Activated CD8-positive, alpha-beta memory T cell treated with anti-CD3 and anti-CD28 coated beads, Interleukin-2, amount 50 U/mL, for 48 hours (primary cell): ENCODE measurements at places on chromosomes 12 and 14.
A peak's percentile ranks its signal among the peaks of the same experiment; 100 is the strongest.

DNA sequence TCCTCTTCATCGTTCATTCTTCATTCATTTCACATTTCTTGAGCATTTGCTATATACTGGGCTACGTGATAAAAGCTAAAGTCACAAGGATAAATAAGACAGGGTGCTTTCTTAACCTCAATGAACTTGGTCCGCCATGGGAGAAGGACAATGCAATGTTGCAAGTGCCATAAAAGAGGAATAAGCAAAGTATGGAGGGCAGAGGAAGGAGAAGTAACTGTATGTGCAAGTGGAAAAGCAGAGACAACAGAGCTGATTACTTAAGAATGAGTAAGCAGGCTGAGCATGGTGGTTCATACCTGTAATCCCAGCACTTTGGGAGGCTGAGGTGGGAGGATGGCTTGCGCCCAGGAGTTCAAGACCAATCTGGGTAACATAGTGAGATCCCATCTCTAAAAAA lies 14.4 kb downstream of the AREL1 start:
- DNase-seq = no peak

- no peak for DNase-seq
Observed at GRCh38 chr12:117853600-117853999, 115.2 kb downstream of the KSR2 start.

DNA sequence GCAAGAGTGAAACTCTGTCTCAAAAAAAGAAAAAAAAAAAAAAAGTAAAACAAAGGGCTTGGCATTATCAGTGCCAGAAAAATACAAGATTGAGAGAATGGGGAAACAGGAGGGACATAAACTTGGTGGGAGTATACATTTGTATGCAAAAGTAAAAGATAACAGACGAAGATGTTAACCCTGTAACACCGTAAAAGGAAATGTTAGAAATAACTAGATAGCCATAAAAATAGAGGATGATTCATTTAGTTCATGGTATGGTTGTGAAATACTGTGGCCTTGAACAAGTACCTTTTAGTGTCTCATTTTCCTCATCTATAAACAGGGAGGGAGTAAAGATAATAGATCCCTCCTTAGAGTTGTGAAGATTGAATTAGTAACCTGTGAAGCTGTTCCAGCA lies 33.3 kb downstream of the ATP2A2 start:
- no peak for DNase-seq

- no peak for DNase-seq
Observed at GRCh38 chr12:58633479-58633878, 286.8 kb downstream of the LRIG3 start.

GRCh38 chr12:105805730-105806399 lies 332.9 kb downstream of the NUAK1 start:
- no peak for DNase-seq

DNA sequence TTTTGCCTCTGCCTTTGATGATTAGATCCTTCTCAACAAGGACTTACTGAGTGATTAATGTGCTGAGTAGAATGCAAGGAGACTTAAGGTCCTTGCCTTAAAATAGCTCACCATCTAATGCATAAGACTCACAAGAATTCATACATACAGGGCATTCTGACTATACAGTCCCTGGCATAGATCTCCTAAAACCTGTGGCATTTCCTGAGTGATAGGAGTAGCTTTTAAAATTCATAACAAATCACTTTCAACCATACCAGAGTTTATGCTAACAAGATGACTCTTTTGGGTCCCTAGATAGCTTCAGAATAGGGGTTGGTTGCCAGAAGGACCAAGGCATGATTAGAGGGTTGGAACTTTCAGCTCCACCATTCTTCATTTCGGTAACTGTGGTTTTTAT lies 48.8 kb downstream of the STXBP6 start:
- no peak for DNase-seq

DNA sequence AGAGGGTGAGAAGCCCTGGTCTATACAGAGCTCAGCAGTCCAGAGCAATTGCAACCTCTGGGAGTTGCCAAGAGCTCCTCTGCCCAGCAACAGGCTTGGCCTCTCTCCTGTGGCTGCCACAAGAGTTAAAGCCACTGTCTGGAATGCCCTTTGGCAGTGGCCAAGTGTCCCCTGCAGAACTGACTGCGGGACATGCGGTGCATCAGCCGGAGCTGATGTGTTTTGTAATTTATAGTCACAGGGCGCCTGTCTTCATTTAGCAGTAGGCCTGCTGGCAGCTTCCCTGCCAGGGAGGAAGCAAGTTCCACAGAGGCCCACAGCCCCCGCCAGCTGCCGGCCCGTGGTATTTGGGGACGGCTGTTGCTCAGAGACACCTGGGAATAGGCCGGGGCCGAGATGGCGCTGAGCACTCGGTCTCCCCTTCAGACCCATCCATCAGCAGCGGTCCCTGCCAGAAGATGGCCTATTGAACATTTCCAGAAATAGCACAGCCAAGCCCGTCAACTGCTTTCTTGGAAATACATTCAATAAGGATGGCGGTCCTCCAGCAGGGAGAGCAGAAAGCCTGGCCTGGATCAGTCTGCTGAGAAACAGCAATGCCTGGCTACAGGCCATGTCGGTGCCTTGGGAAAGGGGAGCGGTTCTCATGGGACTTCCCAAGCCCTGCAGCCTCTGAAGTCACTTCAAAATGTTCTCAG lies 217.4 kb downstream of the CRADD start:
- DNase-seq = no peak

DNA sequence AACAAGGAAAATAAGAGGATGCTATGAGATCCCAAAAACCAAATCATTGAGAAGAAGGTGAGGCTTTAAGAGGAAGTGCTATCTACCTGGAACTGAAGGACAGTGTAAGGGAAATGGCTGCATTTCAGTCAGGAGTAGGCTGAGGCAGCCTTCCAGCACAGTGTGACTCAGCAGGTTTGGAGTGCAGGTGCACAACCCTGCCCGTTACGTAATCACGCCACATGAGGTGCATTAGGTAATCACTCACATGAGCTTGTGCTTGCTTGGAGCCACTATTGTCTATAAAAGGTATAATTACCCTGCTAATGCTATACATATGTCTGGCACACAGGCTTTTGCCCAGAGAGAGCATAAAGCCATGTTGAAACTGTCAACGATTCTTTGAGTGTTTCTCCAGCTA lies 74.9 kb downstream of the DIO2 start:
- no peak for DNase-seq

DNA sequence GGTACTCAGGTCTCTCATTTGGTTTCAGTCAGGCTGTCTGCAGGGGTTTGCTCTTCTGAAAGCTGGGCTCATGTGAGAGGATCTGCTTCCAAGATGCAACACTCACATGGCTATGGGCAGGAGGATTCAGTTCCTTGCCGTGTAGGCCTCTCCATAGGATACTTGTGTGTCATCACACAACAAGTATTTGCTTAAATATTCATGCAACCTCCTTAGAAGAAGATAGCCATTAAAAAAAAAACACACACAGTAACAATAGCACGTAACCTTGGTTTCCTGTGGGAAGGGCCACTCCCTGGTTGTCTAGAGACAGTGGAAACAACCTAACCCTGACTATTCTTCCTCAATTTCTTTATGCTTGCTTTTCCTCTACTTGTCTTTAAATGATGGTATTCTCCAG lies 31.8 kb upstream of the CLEC4E start:
- no peak for DNase-seq

DNA sequence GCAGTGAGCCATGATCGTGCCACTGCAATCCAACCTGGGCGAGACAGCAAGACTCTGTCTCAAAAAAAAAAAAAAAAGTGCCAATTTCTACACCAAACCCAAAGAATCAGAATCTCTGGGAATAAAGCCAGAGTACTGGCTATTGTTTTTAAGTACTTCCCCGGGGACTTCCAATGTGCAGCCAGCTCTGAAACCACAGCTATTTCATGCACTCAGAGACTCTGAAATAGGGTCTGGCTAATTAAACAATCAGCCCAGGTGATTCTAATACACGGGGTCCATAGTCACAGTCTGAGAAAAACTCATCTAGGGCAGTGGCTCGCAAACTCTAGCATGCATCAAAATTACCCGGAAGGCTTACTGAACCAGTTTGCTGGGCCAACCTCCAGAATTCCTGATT lies 56.3 kb downstream of the SIX6 start:
- DNase-seq = no peak

DNA sequence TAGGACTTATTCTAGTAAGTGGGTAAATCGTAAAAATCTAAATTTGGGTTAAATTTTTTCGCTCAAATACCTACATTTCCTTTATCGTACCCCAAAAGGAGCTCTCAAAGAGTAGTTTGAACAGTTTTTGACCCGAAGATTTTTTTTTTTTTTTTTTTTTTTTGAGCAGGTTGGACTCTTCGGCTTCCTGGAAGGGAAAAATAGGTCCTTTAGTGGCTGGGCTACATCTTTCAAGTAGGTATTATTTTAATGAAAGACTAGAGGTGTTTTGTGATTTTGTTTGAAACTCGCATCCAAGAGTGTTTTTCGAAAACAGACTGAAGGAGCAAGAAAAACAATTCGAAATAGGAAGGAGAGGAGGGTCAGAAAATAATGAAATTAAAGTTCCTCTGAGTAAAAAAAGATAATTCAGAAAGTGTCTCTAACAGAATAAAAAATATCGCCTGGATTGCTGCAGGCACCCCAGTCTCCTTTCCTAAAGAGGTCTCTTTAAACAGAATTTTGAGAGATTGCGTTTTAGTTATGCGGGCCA lies 6.0 kb downstream of the CDKN1B start:
- DNase-seq = no peak

GRCh38 chr12:87427770-87428169 lies 601.4 kb downstream of the C12orf50 start:
- no peak for DNase-seq

DNA sequence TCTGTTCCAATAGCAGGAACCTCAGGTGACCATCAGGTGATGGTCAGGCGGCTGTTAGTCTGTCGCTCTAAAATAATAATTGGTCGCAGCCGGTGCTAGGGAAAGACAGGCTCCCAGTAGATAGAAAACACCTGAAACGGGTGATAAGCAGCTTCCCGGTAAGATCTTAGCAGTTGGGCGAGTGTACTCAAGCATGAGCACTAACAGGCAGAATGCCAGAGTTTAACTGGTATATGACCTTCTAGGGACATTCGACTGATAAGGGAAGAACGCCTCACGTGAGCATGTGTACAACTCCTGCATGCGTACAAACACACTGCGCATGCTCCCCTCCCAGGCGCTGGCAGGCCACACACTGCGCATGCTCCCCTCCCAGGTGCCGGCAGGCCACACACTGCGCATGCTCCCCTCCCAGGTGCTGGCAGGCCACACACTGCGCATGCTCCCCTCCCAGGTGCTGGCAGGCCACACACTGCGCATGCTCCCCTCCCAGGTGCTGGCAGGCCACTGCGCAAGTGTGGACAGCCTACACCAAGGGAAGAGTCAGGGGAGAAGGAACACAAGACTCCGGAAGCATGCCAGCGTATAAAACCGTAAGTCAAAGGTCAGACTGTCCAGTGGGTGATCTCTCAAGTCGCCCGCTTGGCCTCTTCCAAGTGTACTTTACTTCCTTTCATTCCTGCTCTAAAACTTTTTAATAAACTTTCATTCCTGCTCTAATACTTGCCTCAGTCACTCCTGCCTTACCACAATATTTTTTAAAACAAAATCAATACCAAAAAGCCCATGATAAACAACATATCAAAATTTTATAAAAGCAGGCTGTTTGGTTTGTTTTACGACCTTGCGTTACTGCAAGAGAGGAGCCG lies 24.5 kb downstream of the GPRC5D start:
- DNase-seq = peak; percentile 48

DNA sequence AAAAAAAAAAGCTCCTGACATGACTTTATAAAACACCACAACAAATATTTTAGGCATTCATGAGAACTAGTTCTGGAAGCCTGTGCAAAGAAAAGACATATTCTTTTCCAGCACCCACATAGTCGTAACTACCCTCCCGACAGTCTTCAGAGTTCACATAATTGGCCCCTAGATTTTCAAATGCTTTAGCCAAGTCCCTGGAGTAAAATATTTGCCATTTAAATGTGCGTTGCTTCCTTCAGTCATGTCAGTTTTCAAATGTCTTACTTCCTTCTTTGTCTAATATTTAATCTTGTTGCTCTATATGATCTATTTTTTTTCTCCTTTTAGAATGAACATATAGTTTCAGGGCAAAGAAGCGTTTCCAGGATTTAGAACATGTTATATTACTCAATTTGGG lies 66.8 kb upstream of the KRAS start:
- DNase-seq = no peak

DNA sequence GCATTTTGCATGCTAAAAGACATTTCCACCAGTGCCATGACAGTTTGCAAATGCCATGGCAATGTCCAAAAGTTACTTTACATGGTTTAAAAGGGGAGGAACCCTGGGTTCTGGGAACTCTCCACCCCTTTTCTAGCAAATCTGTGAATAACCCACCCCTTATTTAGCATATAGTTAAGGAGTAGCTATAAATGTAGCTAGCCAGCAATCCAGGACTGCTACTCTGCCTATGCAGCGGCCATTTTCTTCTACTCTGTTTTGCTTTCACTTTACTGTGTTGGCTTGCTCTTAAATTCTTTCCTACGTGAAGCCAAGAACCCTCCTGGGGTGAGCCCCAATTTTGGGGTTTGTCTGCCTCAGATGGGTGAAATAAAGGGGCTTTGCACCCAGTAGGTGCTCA lies 141.0 kb downstream of the PTPN11 start:
- DNase-seq = no peak

DNA sequence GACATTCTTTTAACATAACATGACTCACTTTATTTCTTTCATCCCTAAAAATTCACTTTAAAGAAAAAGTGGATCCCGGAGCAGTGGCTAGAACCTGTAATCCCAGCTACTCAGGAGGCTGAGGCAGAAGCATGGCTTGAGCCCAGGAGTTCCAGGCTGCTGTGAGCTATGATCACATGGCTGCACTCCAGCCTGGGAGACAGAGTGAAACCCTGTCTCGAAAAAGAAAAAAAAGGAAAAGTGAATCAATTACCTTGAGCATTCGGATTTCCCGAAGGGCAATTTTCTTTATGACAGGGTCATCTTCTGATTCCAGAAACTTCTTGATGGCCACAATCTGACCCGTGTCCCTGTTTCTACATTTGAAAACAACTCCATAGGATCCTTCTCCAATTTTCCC lies 1.2 kb downstream of the CDKL1 start:
- DNase-seq = no peak

DNA sequence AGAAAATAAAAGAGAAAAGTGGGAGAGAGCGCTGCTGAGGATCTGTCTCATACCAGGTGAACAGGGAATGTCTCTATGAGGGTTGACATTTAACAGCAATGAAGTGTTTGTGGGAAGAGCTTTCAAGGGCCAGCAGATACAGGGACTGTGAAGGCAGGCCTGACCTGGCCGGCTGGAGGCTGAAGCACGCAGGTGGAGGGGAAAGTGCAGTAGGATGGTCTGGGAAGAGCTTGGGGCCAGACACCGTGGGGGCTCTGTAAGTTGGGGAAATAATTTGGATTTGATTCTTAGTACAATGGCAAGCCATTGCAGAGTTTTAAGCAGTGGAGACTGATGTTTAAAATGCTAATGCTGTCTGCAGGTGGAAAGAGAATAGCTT lies 23.8 kb upstream of the DHRS2 start:
- DNase-seq = no peak

GRCh38 chr12:109302358-109302757 lies 6.7 kb downstream of the FOXN4 start:
- DNase-seq = no peak

GRCh38 chr14:35341751-35342488 lies 49.7 kb downstream of the PSMA6 start:
- DNase-seq = no peak
